ENCODE measurements at places on chromosomes 12 and 14.

GRCh38 chr14:70822530-70823185 lies 13.3 kb upstream of the MAP3K9 start:
- peak; percentile 2 for DNase-seq

DNA sequence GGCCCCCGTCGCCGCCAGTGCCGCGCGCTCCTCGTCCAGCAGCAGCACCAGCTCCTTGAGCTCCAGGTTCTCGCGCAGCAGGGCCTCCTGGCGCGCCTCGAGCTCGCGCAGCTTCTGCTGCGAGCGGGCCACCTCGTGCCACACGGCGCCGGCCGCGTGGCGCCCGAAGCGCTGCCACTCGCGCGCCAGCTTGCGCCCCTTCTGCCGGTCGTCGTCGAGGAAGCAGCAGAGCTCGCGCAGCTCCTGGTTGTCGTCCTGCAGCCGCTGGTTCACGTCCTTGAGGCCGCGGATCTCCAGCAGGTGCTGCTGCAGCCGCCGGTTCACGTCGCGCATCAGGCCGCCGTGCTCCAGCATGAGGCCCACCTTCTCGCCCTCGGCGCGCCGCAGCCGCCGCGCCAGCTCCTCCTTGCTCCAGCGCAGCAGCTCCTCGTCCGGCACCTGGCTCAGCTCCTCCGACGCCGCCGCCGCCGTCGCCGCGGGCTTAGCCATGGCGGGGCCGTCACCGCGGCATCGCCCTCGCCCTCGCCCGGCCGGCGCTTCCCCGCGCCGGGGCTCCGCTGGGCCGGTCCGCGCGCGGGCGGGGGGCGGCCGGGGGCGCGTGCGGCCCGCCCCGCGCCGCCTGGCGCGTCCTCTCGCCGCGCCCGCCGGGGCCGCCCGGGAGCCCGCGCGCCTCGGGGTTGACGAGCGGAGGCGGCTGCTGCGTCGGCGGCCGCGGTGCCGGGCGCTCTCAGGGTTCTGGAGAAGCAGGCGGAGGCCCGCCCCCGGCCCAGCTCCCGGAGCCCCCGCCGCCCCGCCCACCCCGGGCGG lies at the start of gene CCDC85C:
Gene CCDC85C (minus strand): TSS at position 737 of the 807 bp plus-strand sequence. CDS start 248 bp downstream, at position 489.
- DNase-seq: peak; percentile 50

- no peak for DNase-seq
Measured at GRCh38 chr14:71988476-71988875, 56.2 kb downstream of the RGS6 start.

DNA sequence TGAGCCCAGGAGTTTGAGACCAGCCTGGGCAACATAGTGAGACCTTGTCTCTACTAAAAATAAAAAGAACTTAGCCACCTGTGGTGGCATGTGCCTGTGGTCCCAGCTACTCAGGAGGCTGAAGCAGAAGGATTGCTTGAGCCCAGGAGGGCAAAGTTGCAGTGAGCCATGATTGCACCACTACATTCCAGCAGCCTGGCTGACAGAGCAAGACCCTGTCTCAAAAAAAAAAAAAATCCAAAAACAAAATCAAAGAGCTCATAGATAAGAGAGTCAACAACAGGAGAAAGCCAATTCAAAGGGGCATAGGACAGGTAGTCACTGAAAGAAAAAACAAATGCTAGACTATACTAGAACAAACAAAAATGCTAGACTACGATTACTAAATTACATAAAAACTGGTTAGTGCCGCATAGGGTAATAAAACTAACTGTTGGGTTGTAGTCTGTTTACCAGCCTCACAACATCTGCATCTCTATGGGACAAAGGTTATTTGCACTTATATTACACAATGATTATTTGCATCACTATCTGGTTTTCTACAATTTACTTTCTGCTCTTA lies 16.6 kb upstream of the EEA1 start:
- DNase-seq: no peak

DNA sequence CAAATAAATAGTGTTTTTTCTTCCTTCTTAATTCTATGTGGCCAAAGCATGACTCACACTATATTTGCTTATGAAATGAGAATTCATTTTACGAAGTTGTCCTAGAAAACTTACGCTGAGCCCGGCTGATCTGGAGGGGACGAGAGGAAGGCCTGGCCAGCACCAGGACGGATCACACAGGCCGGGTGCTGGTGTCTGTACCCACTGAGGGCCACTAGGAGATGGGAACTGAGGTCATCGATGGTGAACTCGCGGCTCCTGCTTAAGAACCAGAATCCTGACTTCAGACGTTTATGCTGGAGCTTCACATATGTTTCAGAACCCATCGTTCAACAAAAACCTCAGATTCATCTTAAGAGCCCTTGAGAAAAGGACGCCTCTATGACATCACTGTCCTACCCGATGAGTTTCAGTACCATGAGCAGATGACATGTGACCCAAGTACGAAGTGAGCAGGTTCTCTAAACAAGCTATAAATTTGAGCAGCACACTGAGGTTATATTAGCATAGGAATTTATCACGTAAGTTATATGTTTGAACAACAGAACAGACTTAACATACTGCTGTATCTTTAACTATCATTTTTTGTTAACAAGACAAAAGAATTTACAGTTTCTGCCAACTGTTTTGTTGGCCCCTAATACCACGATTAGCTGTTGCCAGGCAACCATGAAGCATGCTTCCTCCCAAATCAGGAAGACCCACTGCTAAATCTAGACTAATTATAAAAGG lies 111.9 kb downstream of the FOXN3 start:
- peak; percentile 53 for DNase-seq

DNA sequence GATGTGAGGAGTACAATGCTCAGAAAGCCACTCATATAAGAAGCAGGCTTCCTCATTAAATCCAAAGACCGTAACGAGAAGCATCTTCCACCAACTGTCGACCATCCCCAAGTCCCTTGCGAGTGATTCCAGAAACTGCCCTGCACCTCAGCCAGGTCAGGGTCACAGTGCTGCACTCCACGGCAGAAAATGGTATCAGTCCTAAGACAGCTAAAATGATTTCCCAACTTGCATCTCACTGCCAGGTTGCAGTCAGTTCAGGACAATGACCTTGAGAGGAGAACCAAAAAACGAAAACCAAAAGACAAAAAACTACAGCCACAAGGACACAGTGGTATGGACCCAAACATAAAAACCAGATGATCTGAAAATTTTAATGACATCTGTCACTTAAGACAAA lies 20.6 kb downstream of the SBNO1 start:
- DNase-seq: no peak

GRCh38 chr12:131834798-131835615 lies 6.8 kb downstream of the MMP17 start:
- no peak for DNase-seq

- no peak for DNase-seq
Measured at GRCh38 chr14:63918411-63918810, 65.6 kb downstream of the SYNE2 start.

GRCh38 chr14:90625445-90625844 lies 190.8 kb downstream of the TTC7B start:
- DNase-seq: no peak

DNA sequence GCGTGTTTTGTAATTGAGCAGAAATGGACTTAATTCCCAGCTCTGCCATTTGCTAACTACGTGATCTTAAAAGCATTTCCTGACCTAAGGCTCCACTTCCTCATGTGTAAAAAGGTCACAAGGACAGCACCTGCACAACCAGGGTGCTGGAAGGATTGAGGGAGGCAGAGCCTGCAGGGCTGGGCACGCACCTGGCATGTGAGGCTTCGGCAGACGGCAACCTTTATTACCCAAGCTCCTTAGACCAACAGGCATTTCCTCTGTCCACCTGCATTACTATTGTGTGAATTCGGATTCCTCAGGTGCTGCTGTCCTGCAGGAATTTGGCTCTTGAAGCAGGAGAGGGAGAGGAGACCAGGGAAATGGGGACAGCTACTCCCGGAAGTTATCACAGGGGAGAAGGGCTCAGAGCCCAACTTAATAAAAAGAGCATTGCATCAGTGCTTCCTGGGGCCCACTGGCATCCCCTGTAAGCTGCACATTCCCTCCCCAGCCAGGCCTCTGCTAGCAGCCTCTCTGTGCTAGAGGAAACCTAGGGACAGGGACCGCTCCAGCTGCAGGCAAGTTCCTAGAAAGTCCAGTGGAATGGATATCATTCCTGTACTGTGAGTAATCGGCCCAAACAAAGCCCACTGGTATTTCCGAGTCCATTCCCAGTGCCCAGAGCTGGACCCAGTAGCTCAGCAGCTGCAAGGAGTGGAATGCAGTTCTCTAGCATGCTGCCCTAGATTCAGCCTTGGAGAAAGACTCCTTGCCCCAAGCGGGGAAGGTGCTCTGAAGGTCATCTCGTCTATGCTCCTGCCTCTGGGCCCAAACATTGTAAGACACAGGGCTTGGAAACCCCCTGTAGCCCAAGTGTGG lies 157.1 kb upstream of the CCND2 start:
- no peak for DNase-seq

GRCh38 chr12:118851891-118852290 lies 129.4 kb upstream of the SRRM4 start:
- no peak for DNase-seq

DNA sequence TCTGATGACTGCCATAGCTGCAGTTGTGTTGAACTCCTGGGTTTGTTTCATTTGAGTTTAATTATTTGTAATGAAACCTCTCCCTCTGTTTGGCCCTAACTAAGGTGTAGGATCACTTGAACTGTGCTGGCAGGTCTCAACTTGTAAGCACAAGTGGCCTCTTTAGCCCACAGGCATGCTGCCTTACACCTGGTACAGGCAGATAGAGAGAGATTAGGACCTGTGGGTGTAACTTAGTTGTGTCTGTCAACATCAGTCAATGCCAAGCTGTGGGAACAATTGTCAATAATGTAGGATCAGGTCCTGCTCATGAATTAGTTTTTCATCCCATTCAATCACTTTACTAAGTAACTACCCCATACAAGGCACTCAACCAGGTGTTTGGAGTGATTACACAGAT lies 263.0 kb upstream of the G2E3 start:
- no peak for DNase-seq

- no peak for DNase-seq
Measured at GRCh38 chr12:6078398-6079096, 45.9 kb downstream of the VWF start.

DNA sequence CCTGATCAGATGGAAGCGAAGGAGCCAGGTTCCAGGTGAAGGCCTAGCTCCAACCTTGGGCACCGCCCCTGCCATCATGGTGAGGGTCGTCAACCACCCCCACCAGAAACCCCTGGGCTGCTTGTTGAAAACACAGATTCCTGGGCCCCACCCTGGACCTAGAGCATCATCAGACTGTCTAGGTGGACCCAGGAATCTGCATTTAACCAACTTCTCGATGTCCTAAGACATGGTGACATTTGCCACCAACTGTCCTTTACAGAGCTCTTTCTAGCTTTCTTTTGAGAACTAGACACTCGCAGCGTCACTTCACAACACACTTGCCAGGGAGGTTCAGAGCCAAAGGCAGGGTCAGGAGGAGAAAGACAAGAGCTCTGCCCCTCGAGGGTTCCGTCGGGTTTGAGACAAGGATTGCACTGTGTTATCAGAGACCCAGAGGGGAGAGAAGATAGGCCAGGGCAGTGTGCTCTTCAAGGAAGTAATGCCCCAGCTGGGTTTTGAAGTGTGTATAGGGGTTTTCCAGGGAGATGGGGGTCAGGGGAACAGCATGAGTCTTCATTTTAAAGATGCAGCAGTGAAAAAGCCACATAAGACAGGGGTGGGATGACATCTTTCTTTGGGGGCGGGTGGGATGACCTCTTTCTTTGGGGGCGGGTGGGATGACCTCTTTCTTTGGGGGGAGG lies 24.6 kb downstream of the RFLNA start:
- no peak for DNase-seq

GRCh38 chr12:31600252-31600651 lies 9.3 kb upstream of the DENND5B start:
- no peak for DNase-seq

GRCh38 chr12:53205747-53206419 lies 1.2 kb downstream of the ITGB7 start:
- peak; percentile 55 for DNase-seq

- no peak for DNase-seq
Measured at GRCh38 chr12:69066492-69067373, 133.8 kb upstream of the CPM start.

DNA sequence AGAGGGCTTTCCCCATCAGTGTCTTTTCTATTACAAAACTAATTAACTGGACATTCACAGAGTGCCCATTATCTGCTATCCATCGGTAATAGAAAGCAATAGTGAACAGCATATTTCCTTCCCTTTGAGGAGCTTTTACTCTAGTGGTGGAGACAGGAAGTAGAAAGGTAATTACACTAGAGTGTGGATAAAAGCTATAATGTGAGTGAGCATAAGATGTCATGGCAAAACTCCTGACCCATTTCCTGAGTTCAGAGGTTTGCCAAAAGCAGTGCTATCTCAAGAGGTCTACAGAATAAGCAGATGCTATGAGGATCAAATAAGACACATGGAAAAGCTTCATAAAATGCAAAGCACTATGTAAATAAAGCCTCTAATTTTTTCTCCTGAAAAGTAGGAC lies 24.0 kb downstream of the TIMELESS start:
- DNase-seq: no peak

DNA sequence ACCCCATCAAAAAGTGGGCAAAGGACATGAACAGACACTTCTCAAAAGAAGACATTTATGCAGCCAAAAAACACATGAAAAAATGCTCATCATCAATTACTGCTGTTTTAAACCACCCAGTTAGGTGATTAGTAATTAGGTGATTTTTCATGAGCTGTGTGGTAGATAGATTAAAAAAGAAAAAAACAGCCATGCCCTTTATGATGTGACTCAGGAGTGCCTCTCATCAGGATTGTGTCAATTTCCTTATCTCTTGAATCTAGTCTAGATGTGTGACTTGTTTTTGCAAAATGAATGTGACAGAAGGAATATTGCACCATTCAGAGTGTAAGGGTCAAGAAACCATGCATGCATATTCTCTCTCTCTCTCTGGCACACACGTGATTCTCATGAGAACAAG lies 5.7 kb downstream of the OR10A7 start:
- DNase-seq: no peak

- DNase-seq: peak; percentile 28
Measured at GRCh38 chr12:96223411-96224218, 29.4 kb downstream of the ELK3 start.

- no peak for DNase-seq
Measured at GRCh38 chr14:67239582-67239981, 1.7 kb upstream of the PALS1 start.

DNA sequence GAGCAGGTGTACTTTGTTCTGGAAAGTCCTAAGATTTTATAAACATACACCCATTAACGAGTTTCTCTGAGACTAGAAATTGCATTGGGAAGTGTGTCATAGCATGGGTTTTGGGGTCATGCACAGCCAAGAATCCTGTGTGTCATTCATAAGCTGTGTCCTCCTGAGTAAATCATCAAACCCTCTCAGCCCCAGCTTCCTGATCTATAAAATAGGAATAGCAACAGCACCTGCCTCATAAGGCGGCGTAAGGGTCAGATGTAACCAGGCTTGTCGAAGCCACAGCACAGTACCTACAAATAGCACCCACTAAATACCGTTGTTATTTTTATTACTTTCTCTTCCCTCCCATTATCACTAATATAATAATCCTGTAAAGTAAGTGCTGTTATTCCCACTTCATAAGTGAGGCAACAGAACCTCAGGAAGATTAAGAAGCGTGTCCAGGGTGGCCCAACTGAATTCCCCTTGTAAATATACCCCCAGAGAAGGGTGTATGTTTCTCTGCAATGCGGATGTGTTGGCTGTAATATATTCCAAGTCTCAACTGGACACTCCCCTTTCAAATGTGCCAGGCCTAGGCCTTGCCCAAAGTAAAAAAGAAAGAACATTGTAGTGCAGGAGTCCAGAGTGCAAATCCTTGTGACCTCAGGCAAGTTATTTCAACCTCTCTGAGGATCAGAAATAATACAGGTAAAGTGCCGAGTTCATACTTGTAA lies 188.3 kb upstream of the BCL2L14 start:
- DNase-seq: no peak
